Transverse colon (tissue), 4 donors: ENCODE measurements at places on chromosomes 3 and 15. TPM values are rescaled to one million over a fixed set of nuclear protein-coding genes. Genes with fewer than 3 reads are reported as not detected.

Gene PARP15
- total RNA-seq: 10.3 TPM

Gene ITIH3
- total RNA-seq: not detected

Gene ADAMTS7
- total RNA-seq: 1.1 TPM

Gene CHDH
- 36.5 TPM for total RNA-seq

Gene ERICH6
- total RNA-seq: not detected

Gene C3orf85
- 29.5 TPM for total RNA-seq

Gene CMC1
- total RNA-seq: 6.7 TPM

Gene PRRT3
- 3.0 TPM for total RNA-seq

Gene WDR93
- total RNA-seq: not detected

GRCh38 chr15:57631386-57632110 lies 39.8 kb downstream of the MYZAP start:
- no peak overlapping the region for H3K27ac ChIP-seq
- no peaks in the 10 kb centered on the region for H3K36me3 ChIP-seq
- H3K4me3 ChIP-seq: no peak overlapping the region
- H3K27me3 ChIP-seq: no peaks in the 10 kb centered on the region

DNA sequence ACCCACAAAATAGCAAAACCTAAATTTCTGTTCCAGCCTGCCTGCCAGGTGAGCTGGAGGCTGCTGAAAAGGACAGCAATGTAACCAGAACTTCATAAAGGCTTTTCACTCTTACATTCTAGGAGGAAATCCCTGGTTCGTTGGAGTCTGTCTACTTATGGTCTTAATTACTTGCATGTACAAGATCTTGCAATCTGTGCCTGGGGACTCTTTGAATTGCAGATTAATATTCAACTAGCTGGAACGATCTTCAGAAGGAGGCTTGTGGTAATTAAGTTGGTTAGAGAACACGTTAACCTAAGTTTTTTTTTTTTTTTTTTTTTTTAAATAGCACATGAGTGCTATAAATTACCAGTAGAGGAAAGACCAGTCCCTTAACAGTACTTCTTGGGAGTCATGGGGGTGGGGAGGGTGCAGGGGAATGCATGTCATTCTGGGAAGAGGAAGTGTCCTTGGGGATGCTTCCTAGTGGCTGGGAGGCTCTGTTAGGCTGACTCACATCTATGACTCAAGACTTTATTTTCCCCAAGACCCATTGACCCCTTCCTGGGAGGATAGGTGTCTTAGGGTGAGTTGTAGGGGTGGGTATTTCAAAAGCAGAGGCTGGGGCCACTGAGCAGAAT lies 139.8 kb downstream of the RAB11A start:
- no peaks in the 10 kb centered on the region for H3K36me3 ChIP-seq
- DNase-seq: peak; percentile 80
- H3K4me3 ChIP-seq: no peak overlapping the region
- peak overlapping the region; percentile 65 for H3K27ac ChIP-seq
- no peaks in the 10 kb centered on the region for H3K27me3 ChIP-seq
- no peaks in the 10 kb centered on the region for H3K4me1 ChIP-seq

DNA sequence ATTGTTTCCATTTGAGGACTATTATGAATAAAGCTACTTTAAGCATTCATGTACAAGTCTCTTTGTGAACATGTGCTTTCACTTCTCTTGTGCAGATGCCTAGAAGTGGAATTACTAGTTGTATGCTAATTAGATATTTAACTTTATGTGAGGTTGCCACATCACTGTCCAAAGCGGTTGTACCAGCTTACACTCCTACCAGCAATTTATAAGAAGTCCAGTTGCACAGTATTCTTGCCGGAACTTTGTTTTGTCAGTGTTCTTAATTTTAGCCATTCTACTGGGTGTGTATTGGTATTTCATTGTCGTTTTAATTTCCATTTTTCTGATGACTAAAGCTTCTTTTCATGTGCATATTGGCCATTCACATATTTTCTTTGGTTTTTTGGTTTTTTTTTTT lies 29.1 kb downstream of the SEMA3G start:
- H3K4me3 ChIP-seq: no peak overlapping the region
- H3K36me3 ChIP-seq: no peaks in the 10 kb centered on the region
- H3K27me3 ChIP-seq: no peaks in the 10 kb centered on the region
- DNase-seq: no peak

- no peak for DNase-seq
- no peak overlapping the region for H3K27ac ChIP-seq
- no peaks in the 10 kb centered on the region for H3K4me1 ChIP-seq
- H3K4me3 ChIP-seq: no peak overlapping the region
Observed at GRCh38 chr3:174253940-174254339, 605.2 kb upstream of the NAALADL2 start.

- no peak overlapping the region for H3K27ac ChIP-seq
- H3K4me1 ChIP-seq: peaks cover 18% of the 10 kb centered on the region
- H3K27me3 ChIP-seq: no peaks in the 10 kb centered on the region
- H3K4me3 ChIP-seq: no peak overlapping the region
- no peak for DNase-seq
Observed at GRCh38 chr3:51535146-51536019, 3.1 kb upstream of the RAD54L2 start.

GRCh38 chr3:99931059-99931458 lies 113.4 kb downstream of the CMSS1 start:
- peaks cover 11% of the 10 kb centered on the region for H3K4me1 ChIP-seq
- H3K27ac ChIP-seq: peak overlapping the region; percentile 71
- H3K4me3 ChIP-seq: no peak overlapping the region
- DNase-seq: no peak
- H3K27me3 ChIP-seq: no peaks in the 10 kb centered on the region
- H3K36me3 ChIP-seq: no peaks in the 10 kb centered on the region

DNA sequence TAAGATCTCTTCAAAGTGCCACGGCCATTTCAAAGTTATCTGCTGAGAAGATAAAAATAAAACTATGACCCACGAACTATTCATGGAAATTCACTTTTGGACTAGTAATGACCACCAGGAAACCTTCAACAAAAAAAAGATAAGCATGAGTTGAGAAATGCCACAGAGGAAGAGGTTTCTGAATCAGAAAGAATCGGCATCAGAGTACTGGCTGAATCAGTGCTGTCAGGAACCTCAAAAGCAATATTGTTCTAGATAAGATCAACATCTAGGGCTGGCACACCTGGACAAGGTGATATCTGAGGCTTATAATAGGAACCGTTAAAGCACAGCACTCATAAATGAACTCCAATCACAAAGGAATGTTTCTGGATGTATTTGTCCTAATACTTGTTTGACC lies 72.7 kb downstream of the PEAK1 start:
- no peaks in the 10 kb centered on the region for H3K36me3 ChIP-seq
- H3K27ac ChIP-seq: no peak overlapping the region
- H3K4me3 ChIP-seq: no peak overlapping the region
- no peak for DNase-seq

- no peaks in the 10 kb centered on the region for H3K36me3 ChIP-seq
- peak overlapping the region; percentile 41 for H3K27ac ChIP-seq
- peaks cover 100% of the 10 kb centered on the region for H3K27me3 ChIP-seq
- no peak for DNase-seq
Observed at GRCh38 chr3:128488991-128489673, 3.9 kb downstream of the GATA2 start.

GRCh38 chr15:82646250-82647044 lies 716 bp downstream of the CPEB1 start:
- H3K4me3 ChIP-seq: peak overlapping the region; percentile 17
- H3K27ac ChIP-seq: no peak overlapping the region
- H3K27me3 ChIP-seq: peaks cover 79% of the 10 kb centered on the region
- DNase-seq: no peak
- no peaks in the 10 kb centered on the region for H3K36me3 ChIP-seq

DNA sequence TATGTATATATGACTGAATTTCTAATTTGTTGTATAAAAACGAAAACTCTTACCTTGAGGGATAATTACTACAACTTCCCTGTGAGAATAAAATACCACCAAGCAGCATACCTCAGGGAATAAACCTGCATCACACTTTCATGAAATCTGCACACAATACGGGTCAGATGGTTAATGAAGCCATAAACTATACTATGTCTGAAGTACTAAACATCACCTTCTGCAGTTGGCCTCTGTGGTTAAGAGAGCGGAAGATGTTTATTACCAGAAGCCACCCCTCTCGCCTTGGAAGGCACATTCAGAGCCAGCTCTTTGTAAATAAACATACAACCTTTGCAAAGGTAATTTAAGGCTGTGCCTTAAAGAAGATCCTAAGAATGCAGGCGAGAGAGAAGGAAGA lies 462.1 kb upstream of the NR2F2 start:
- no peaks in the 10 kb centered on the region for H3K4me1 ChIP-seq
- H3K27ac ChIP-seq: no peak overlapping the region
- DNase-seq: no peak
- no peaks in the 10 kb centered on the region for H3K27me3 ChIP-seq
